ENCODE measurements at places on chromosomes 7 and 10. TPM values are rescaled to one million over a fixed set of nuclear protein-coding genes. Genes with fewer than 3 reads are reported as not detected.

ACTA2 gene
- 83.5 TPM for total RNA-seq

KCND2 gene
- not detected for total RNA-seq

FAM25G gene
- not detected for total RNA-seq

C10orf53 gene
- total RNA-seq: not detected

LIPM gene
- total RNA-seq: not detected

- H3K4me1 ChIP-seq: no peaks in the 10 kb centered on the region
- H3K4me3 ChIP-seq: no peak overlapping the region
These were observed 73.3 kb upstream of the NKX6-2 start for GRCh38 chr10:132859084-132859855.

GRCh38 chr7:99557196-99557607, 1.2 kb upstream of the ZNF655 start:
- peak overlapping the region; percentile 79 for H3K4me3 ChIP-seq
- no peak for DNase-seq
- no peaks in the 10 kb centered on the region for H3K4me1 ChIP-seq
- H3K27me3 ChIP-seq: no peaks in the 10 kb centered on the region
- H3K36me3 ChIP-seq: peaks cover 19% of the 10 kb centered on the region

DNA sequence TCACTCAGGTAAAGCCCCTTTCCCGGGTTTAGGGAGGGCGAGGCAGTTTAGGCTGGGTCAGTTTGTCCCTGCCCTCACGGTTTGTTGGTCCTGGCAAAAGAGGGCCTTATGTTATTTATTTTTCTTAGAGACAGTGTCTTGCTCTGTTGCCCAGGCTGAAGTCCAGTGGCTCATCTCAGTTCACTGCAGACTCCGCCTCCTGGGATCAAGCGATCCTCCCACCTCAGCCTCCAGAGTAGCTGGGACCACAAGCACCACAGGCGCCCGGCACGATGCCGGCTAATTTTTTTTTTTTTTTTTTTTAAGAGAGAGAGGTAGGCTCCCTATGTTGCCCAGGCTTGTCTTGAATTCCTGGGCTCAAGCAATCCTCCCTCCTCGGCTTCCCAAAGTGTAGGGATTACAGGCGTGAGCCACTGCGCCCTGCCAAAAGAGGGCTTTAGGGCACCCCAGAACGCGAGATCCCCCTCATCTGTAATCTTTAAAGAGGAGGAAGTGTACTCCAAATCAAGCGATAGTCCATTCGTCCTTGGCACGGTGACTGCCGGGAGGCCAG, 626 bp upstream of the BMS1 start:
- peaks cover 6% of the 10 kb centered on the region for H3K4me1 ChIP-seq
- no peaks in the 10 kb centered on the region for H3K27me3 ChIP-seq
- H3K27ac ChIP-seq: peak overlapping the region; percentile 87
- H3K4me3 ChIP-seq: peak overlapping the region; percentile 80
- peak; percentile 58 for DNase-seq

- no peak for DNase-seq
- H3K4me3 ChIP-seq: no peak overlapping the region
- H3K27me3 ChIP-seq: no peaks in the 10 kb centered on the region
- peaks cover 88% of the 10 kb centered on the region for H3K36me3 ChIP-seq
- H3K4me1 ChIP-seq: no peaks in the 10 kb centered on the region
- no peak overlapping the region for H3K27ac ChIP-seq
These were observed 36.0 kb downstream of the SLK start for GRCh38 chr10:104002911-104003310.

GRCh38 chr7:87874066-87874465, 2.1 kb downstream of the SLC25A40 start:
- H3K27me3 ChIP-seq: no peaks in the 10 kb centered on the region
- peaks cover 10% of the 10 kb centered on the region for H3K4me1 ChIP-seq
- peaks cover 7% of the 10 kb centered on the region for H3K36me3 ChIP-seq
- H3K27ac ChIP-seq: no peak overlapping the region
- no peak overlapping the region for H3K4me3 ChIP-seq

DNA sequence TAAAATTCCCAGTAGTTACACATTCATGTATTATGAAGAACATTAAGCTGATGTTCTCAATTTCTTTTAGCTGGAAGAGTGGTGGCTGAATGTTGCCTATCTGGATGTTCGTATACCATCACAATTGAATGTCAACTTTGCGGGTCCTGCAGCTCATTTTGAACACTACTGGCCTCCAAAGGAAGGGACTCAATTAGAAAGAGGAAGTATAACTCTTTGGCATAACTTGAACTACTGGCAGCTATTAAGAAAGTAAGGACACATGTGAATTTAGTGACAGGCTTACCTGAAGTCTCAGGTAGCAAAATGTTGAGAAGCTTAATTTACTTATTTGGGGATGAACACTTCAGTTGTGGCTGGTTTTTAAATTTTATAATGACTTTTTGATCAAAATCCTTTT, 15.9 kb downstream of the CROT start:
- no peak overlapping the region for H3K27ac ChIP-seq
- no peaks in the 10 kb centered on the region for H3K4me1 ChIP-seq
- H3K36me3 ChIP-seq: no peaks in the 10 kb centered on the region
- H3K27me3 ChIP-seq: no peaks in the 10 kb centered on the region
- DNase-seq: no peak

- H3K36me3 ChIP-seq: peaks cover 24% of the 10 kb centered on the region
- no peak overlapping the region for H3K27ac ChIP-seq
- no peaks in the 10 kb centered on the region for H3K27me3 ChIP-seq
These were observed 183.4 kb downstream of the CCSER2 start for GRCh38 chr10:84511709-84512285.

DNA sequence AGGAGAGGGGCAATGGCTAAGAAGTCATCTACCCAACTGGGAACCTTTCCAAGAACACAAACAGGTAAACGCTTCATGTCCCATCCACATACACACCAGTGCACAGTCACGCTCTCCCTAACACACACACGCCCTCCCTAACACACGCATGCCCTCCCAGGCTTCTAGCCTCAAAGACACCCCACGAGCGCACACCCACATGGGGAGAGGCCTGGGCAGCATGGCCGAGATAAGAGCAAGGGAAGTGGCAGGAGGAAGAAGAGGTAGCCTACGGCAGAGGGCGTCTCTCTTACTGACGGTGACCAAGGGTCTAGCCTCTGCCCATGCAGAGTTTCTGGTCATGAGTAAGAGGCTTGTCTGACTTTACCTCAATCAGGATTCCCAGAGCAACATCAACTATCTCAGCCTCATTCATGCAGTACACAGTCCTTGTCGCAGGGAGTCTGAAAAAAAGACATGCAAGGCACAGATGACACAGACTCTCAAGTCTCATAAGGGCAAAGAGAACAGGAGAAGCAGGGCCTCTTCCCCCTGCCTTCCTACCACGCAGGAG, 3.1 kb downstream of the CYREN start:
- DNase-seq: no peak
- H3K4me3 ChIP-seq: no peak overlapping the region
- no peaks in the 10 kb centered on the region for H3K36me3 ChIP-seq
- peak overlapping the region; percentile 97 for H3K27ac ChIP-seq

- H3K36me3 ChIP-seq: no peaks in the 10 kb centered on the region
- H3K27ac ChIP-seq: no peak overlapping the region
- no peak overlapping the region for H3K4me3 ChIP-seq
- H3K4me1 ChIP-seq: peaks cover 12% of the 10 kb centered on the region
- no peak for DNase-seq
- H3K27me3 ChIP-seq: no peaks in the 10 kb centered on the region
These were observed 202.3 kb upstream of the KLF6 start for GRCh38 chr10:3987143-3987974.

- H3K4me1 ChIP-seq: no peaks in the 10 kb centered on the region
- no peak overlapping the region for H3K27ac ChIP-seq
- DNase-seq: peak; percentile 33
- no peak overlapping the region for H3K4me3 ChIP-seq
- H3K27me3 ChIP-seq: no peaks in the 10 kb centered on the region
- peaks cover 47% of the 10 kb centered on the region for H3K36me3 ChIP-seq
These were observed 21.9 kb downstream of the BNIP3 start for GRCh38 chr10:131959841-131960240.

GRCh38 chr7:143906895-143907294, 4.9 kb upstream of the TCAF1 start:
- H3K27ac ChIP-seq: no peak overlapping the region
- no peaks in the 10 kb centered on the region for H3K36me3 ChIP-seq
- no peaks in the 10 kb centered on the region for H3K27me3 ChIP-seq
